Epithelial cell of prostate (primary cell): ENCODE measurements at places on chromosomes 3 and 15.

GRCh38 chr15:71802770-71803169 lies 7.6 kb upstream of the NR2E3 start:
- DNase-seq: no peak

- no peak for DNase-seq
Observed at GRCh38 chr3:196007744-196008335, 74.0 kb downstream of the TFRC start.

DNA sequence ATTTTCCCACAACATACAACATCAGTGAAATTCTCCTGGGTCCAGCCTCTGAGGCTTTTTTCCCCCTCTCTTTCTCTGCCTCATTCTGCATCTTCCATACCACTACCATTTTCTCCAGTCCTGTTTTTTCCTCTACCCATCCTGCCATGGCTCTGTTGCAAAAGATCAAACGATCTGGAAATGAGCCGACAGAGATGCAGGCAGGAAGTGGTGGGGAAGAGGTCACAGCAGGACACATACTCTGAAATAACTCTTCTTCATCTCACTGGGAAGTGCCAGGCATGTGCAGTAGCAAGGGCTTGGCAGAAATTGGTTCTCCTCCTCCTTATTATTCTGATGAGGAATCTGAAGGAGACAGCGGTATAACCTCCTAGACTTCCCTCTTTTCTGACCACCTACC lies 114.3 kb downstream of the CORO2B start:
- DNase-seq: no peak

DNA sequence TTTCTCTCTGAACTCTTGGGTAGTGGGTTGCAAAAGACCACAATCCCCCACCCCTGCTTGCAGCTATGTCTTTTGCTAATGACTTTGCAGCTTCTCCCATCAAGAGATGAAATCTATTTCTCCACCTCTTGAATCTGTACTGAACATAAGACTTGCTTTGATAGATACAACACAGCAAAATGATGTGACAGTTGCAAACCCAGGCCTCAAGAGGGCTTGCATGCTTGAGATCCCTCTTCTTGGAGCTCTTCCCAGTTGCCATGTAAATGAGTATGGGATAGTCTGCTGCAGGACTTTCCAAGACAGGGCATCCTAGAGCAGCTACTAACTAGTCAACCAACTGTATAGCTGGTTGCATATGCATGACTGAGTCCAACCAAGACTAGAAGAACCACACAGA lies 783.6 kb downstream of the PDCD6IP start:
- DNase-seq: no peak

DNA sequence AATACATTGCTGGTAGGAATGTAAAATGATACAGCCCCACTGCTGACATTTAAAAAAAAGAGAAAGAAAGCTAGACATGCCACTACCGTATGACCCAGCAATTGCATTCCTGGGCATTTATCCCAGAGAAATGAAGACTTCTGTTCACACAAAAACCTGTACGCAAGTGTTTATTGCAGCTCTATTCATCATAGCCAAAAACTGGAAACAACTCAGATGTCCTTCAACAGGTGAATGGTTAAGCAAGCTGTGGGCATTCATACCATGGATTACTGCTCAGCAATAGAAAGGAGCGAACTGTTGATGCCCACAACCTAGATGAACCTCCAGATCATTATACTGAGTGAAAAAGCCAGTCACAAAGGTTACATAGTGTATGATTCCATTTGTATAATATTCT lies 132.5 kb downstream of the MAP2K5 start:
- no peak for DNase-seq

DNA sequence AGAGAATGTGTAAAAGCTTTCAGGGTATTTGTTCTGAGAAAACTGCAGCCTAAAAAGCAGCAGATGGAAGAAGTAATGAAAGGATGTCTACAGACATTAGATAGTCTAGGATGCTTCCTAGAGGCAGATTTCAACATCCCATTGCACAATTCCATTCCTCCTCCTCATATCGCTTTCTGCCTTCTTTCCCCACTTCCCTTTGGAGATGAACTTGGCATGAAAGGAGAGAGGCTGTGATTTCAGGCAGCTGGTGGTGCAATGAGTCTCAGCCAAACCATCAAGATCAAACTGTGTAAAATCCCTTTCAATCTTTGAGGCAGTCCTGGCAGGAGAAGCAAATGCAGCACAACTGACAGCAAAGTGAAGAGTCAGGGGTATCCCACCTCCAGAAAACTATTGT lies 438.7 kb upstream of the KCNMB2 start:
- no peak for DNase-seq
